ENCODE measurements at places on chromosomes 7 and 10.

DNA sequence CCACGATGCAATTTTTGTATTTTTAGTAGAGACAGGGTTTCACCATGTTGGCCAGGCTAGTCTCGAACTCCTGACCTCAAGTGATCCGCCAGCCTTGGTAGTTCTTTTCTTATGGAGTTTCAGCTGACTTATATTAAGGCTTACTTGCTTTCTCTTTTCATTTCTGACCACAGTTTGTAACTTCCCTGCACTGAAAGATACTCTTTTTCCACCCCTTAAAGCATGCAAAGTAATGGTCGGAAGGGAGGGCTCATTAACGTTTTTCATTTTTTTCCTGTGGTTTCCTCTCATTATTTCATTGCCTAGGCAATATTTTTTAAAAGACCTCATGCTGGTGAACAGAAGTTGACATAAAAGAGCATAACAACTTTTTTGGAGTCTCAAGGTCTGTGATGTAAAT lies 27.0 kb downstream of the ADRB1 start:
- DNase-seq: no peak

DNA sequence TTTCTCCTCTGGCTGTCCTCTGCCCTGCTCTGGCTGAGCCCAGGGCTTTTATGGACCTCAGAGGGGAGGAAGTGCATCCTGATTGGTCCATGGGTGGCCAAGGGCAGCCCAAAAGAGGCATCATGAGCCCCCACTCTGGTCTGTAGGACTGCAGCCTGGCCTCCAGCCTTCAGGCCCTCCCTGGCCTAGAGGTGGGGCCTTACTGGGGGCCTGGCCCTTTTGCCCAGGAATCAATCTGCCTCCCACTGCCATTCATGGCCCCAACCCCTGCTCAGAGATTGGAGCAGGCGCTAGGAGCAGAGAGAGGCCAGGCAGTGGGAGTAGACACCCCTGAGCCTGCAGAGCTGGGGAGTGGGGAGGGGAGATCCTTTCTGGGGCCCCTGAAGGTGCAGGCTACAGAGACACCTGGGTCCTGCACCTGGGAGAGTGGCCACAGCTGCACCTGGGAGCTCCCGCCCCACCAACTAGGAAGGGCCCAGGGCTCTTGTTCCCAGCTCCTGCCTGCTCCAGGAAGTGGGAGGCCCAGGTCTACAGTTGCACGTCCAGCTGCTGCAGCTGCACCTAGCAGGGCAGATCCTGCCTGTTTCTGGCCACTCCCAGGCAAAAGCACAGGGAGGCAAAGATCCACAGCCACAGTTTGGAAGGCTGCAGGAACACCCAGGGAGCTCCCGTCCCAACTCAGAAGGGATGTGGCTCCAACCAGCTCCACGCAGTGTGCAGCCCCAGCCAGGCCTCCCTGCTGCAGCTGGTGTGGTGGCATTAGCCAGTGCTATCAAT lies 6.4 kb upstream of the DYNC2I1 start:
- no peak for DNase-seq

- no peak for DNase-seq
Measured at GRCh38 chr7:113548561-113548960, 370.2 kb downstream of the PPP1R3A start.

DNA sequence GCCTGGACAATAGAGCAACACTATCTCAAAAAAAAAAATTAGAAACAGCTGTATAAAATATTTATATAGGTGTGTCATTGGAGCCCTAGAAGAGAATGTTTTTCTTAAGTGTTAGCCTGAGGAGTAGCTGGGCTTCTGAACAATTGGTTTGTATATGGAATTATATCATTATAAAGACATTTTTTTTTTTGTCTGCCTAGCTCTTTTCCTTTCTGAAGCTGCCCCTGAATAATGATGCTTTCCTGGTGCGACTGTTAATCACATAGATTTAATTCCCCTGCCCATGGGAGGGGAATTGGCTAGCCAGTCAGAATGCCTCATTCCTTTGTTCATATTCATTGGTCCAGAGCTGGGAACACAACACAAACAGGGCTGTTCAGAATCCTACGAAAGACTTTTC lies 13.9 kb upstream of the ABCC2 start:
- DNase-seq: no peak

DNA sequence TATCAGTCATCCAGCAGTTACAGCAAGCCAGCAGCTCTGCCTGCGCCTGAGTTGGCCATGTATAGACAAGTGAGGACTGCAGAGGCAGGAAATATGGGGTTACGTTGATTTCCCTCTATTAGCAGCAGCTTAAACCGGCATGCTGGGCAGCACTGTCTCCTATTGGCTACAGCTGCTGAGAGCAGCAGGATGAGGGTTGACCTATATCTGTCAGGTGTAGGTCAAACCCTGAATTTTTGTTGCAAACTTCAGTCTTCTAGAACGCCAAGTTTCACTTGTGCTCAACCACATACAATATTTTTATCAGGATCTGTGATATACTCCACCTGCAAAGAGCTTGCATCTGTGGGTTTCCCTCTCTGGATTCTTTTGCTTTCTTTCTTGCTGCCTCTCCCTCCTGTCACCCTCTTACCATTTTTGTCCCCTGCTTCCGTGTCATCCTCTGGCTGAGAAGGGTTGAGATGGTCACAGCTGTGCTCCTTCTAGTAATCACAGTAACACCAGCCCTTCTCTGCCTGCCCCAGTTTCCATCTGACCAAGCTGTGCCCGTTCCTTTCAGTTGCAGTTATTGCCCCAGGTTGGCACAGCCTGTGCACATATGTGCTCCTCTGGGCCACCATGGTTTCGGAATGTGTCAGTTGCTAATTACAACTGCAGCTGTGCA lies 23.8 kb upstream of the GLCCI1 start:
- DNase-seq: no peak
